ENCODE measurements at places on chromosomes 2 and 18.

DNA sequence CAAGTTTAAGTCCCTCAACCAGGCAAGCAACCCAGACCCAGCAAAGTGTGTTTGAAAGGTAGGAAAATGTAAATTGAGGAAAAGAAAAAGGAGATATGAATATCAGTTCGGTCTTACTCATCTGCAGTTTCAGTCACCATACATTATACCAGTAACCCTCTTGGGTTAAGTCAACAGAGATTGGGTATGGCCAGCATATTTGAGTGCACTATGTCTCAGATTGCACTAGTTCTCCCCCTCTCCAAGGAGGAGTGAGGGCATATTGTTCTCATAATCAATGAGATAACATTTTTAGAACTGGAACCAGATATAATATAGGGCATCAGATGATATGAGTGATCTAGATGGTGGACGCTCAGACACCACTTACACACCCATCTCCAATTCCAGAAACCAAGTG, 141.5 kb downstream of the COPS8 start:
- H3K27me3 ChIP-seq, result no peaks in the 10 kb centered on the region
- H3K4me1 ChIP-seq, result peaks cover 1% of the 10 kb centered on the region
- no peak overlapping the region for H3K27ac ChIP-seq
- no peaks in the 10 kb centered on the region for H3K36me3 ChIP-seq

DNA sequence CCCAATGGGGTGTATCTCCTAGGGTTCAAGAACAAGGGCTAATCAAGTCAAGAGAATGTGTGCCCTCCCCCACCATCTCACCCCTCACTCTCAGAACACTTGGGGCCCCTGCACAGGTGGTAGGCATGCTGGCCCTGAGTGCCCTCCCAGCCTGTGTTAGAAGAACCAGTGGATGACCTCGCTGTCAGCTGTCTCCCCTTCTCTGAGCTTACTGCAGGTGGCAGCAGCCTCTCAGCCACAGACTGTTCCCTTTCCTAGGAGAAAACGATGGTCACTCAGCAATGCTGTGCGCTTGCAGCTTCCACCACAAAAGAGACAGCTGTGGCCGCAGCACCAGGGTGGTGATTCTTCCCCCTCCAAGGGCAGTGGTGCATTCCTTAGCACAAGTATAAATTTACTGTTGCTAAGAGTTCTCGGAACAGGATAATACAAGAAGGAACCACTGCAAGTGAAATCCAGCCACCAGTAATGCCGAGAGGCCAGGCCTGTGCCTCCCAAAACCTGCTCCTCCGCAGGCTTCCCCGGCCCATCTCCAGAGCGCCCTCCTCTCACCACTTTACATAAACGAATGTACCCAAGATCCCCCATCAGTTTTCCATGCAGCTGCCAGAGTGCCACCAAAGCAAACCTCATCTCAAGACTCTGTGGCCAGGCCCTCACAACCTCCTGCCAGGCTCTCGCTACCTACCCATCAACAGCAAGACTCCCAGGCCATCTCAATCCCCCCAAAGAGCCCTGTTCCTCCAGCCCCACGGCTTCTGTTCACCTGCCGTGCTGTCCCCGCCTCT, 935 bp upstream of the RAMP1 start:
- peak; percentile 45 for DNase-seq
- H3K27me3 ChIP-seq, result peaks cover 12% of the 10 kb centered on the region
- H3K4me3 ChIP-seq, result no peak overlapping the region
- peaks cover 4% of the 10 kb centered on the region for H3K4me1 ChIP-seq
- H3K36me3 ChIP-seq, result no peaks in the 10 kb centered on the region
- H3K27ac ChIP-seq, result no peak overlapping the region

- H3K27me3 ChIP-seq, result no peaks in the 10 kb centered on the region
- H3K36me3 ChIP-seq, result no peaks in the 10 kb centered on the region
- H3K4me1 ChIP-seq, result no peaks in the 10 kb centered on the region
- no peak overlapping the region for H3K4me3 ChIP-seq
- no peak for DNase-seq
- no peak overlapping the region for H3K27ac ChIP-seq
These were observed 31.8 kb upstream of the KCNE4 start for GRCh38 chr2:223019987-223020717.

DNA sequence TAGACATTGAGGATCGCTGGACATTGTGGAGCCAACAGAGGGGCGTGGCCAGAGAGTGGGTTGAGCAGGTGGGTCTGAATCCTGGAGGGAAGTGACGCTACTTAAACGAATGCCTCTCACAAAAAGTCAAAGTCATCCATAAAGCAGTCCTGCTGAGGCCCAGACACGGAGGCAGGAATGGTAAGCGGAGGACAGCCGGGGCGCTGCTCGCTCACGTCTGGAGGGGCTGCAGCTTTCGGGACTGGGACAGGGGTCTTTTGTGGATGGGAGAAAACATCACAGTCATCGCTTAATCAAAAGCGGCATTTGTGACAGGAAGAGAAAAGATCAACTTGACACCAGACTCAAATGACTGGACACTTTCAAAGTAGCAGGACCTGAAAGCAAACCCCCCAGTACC, 88.4 kb downstream of the PTGR3 start:
- H3K27me3 ChIP-seq, result no peaks in the 10 kb centered on the region
- no peak overlapping the region for H3K27ac ChIP-seq
- H3K4me1 ChIP-seq, result no peaks in the 10 kb centered on the region
- no peak overlapping the region for H3K4me3 ChIP-seq
- H3K36me3 ChIP-seq, result no peaks in the 10 kb centered on the region

- H3K4me1 ChIP-seq, result no peaks in the 10 kb centered on the region
- H3K27me3 ChIP-seq, result no peaks in the 10 kb centered on the region
- H3K4me3 ChIP-seq, result no peak overlapping the region
- no peaks in the 10 kb centered on the region for H3K36me3 ChIP-seq
- DNase-seq, result peak; percentile 13
These were observed 299.1 kb upstream of the SLC14A2 start for GRCh38 chr18:45316127-45316526.

GRCh38 chr18:31576670-31577069, 15.0 kb upstream of the TTR start:
- no peak overlapping the region for H3K27ac ChIP-seq
- H3K36me3 ChIP-seq, result no peaks in the 10 kb centered on the region
- DNase-seq, result no peak
- H3K4me1 ChIP-seq, result no peaks in the 10 kb centered on the region
- no peak overlapping the region for H3K4me3 ChIP-seq

GRCh38 chr2:127217470-127218325, 2.4 kb downstream of the CYP27C1 start:
- no peaks in the 10 kb centered on the region for H3K36me3 ChIP-seq
- H3K27ac ChIP-seq, result no peak overlapping the region
- H3K27me3 ChIP-seq, result peaks cover 4% of the 10 kb centered on the region
- H3K4me3 ChIP-seq, result no peak overlapping the region

DNA sequence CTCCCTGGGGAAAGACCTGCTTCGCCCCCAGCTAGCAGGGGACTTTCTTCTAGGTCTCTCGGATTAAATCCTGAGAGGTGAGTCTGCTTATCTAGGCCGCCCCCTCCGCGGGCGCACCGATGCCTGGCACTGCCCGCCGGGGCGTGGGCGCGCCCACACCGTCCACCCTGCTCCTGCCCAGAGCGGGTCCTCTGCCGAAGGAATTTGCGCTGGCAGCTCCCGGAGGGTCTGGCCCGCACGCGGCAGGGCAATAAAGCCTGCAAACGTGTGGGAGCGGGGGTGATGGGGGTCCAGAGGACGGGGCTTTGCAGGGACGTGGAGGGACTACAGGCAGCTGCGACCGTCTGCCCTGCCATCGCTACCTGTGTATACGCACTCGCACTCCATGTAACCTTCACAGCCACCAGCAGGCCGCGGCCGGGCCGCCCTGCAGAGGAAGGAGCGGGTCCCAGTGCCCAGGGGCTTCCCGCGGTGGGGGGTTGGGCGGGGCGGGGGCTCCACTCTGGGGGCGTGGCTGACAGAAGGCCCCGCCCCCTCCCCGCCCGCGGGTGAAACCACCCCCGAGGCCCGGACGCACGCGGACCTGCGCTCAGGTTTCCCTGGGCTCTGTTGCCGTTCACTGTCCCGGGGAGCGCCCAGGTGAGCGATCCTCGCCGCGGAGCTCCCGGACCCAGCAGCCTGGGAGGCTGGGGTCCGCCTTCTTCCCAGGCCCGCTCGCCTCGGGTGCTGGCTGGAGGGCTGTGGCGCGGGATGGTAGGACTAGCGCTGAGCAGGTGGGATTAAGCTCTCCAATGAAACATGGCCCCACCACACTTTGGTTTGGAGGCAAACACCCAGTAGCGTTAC, 174.5 kb upstream of the HS6ST1 start:
- no peaks in the 10 kb centered on the region for H3K36me3 ChIP-seq
- no peak for DNase-seq
- H3K4me1 ChIP-seq, result peaks cover 16% of the 10 kb centered on the region

GRCh38 chr2:172328103-172328841, 99.1 kb upstream of the ITGA6 start:
- H3K27ac ChIP-seq, result no peak overlapping the region
- no peaks in the 10 kb centered on the region for H3K4me1 ChIP-seq
- no peak for DNase-seq
- no peak overlapping the region for H3K4me3 ChIP-seq
- H3K36me3 ChIP-seq, result no peaks in the 10 kb centered on the region

DNA sequence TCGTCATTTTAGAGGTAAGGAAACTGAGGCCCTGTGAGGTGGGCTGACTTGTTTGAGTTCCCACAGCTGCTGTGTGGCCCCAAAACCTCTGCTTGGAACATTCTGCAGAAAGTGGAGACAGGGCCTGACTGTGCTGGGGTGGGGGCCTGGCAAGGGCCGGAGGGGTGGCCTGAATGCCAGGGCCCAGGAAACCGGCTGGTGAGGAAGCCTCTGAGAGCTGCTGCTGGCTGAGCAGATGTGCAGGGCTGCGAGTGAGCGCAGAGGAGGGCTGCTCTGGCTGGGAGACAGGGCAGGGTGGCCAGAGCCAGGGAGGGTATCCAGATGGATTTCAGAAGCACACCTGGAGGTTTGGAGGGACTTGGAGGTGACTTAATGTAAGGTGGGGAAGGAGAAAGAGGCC, 29.9 kb upstream of the INHBB start:
- no peak overlapping the region for H3K4me3 ChIP-seq
- peaks cover 4% of the 10 kb centered on the region for H3K27me3 ChIP-seq
- no peak overlapping the region for H3K27ac ChIP-seq
- H3K36me3 ChIP-seq, result no peaks in the 10 kb centered on the region

- no peak overlapping the region for H3K27ac ChIP-seq
- H3K4me3 ChIP-seq, result no peak overlapping the region
- H3K27me3 ChIP-seq, result no peaks in the 10 kb centered on the region
- no peaks in the 10 kb centered on the region for H3K4me1 ChIP-seq
- peaks cover 24% of the 10 kb centered on the region for H3K36me3 ChIP-seq
- DNase-seq, result peak; percentile 22
These were observed 21.8 kb downstream of the ATG4B start for GRCh38 chr2:241659150-241659739.

GRCh38 chr18:54215069-54215468, 9.4 kb downstream of the MBD2 start:
- H3K36me3 ChIP-seq, result no peaks in the 10 kb centered on the region
- H3K4me1 ChIP-seq, result no peaks in the 10 kb centered on the region
- no peak overlapping the region for H3K27ac ChIP-seq
- H3K27me3 ChIP-seq, result no peaks in the 10 kb centered on the region

GRCh38 chr2:95004287-95004686, 21.2 kb upstream of the MAL start:
- H3K36me3 ChIP-seq, result no peaks in the 10 kb centered on the region
- H3K27me3 ChIP-seq, result no peaks in the 10 kb centered on the region
- no peak for DNase-seq
- H3K4me3 ChIP-seq, result no peak overlapping the region

DNA sequence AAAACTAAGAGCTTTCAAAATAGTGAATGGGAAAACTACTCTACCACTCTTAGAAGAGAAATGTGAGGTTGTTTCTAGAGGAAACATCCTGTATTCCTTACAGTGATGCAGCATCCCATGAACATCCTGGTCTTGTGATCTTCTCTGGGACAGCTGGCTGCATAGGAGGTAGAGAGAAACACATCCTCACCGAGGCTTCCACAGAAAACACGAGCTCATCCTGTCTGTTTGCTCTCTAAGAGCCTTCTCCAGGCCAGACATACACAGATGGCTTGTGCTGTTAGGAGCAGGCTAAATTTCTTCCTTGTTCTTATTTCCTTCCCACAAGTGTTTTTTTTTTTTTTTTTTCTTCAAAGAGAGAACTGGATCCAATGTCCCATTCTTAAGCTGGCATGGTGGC, 14.7 kb upstream of the FZD7 start:
- no peaks in the 10 kb centered on the region for H3K36me3 ChIP-seq
- H3K4me3 ChIP-seq, result no peak overlapping the region
- no peaks in the 10 kb centered on the region for H3K27me3 ChIP-seq
- H3K4me1 ChIP-seq, result peaks cover 3% of the 10 kb centered on the region
- DNase-seq, result no peak
- H3K27ac ChIP-seq, result no peak overlapping the region

- H3K27ac ChIP-seq, result no peak overlapping the region
- no peak overlapping the region for H3K4me3 ChIP-seq
- no peaks in the 10 kb centered on the region for H3K27me3 ChIP-seq
- no peak for DNase-seq
These were observed 65.7 kb downstream of the TRABD2A start for GRCh38 chr2:84815146-84815545.

GRCh38 chr2:144383571-144384100, 136.3 kb downstream of the ZEB2 start:
- H3K4me1 ChIP-seq, result no peaks in the 10 kb centered on the region
- H3K27me3 ChIP-seq, result no peaks in the 10 kb centered on the region
- no peaks in the 10 kb centered on the region for H3K36me3 ChIP-seq
- no peak overlapping the region for H3K4me3 ChIP-seq

- no peaks in the 10 kb centered on the region for H3K27me3 ChIP-seq
- no peak for DNase-seq
- no peak overlapping the region for H3K27ac ChIP-seq
- no peaks in the 10 kb centered on the region for H3K36me3 ChIP-seq
- no peak overlapping the region for H3K4me3 ChIP-seq
These were observed 272.8 kb upstream of the MMADHC start for GRCh38 chr2:149860276-149860921.

DNA sequence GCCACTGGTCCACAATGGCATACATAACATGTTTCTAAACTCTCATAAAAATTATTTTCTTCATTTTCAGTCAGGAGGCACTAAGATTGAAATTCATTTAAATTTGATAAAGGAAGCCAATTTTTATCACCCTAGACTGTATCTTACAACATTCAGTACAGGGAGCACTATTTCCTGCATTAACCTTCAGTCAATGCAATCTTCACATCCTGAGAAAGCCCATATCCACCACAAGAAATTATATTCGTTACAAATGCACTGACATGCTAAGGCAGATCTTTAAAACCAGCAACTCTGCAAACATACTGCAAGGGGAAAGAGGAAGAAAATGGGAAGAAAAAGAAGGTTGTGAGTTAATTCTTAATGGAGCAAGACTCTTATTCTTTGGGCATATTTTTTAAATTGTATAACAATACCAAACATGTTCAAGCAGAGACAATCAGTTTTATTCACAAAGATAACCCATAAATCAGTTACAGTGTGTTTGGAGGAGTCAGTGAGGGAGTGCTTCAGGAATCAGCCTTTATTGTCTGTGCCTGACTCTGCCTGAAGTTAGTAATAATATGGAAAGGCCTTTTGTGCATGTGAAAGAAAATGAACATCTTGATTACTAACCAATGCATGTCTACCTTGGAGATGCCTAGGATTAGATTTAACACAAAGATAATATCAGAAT, 370.1 kb downstream of the FBXO15 start:
- H3K4me3 ChIP-seq, result no peak overlapping the region
- H3K36me3 ChIP-seq, result no peaks in the 10 kb centered on the region
- no peaks in the 10 kb centered on the region for H3K4me1 ChIP-seq
- H3K27ac ChIP-seq, result no peak overlapping the region
